Activated CD4-positive, alpha-beta T cell treated with anti-CD3 and anti-CD28 coated beads, Interleukin-10, Interleukin-2, amounts not matched to agents 100 ng/mL and 50 ng/mL, durations not matched to agents 16 hours and 8 hours (primary cell): ENCODE measurements at places on chromosomes 7 and 10.

GRCh38 chr10:132847416-132847777, 61.5 kb upstream of the NKX6-2 start:
- DNase-seq, result no peak

- DNase-seq, result no peak
These were observed 486.0 kb upstream of the LRRN3 start for GRCh38 chr7:110604885-110605284.

- DNase-seq, result no peak
These were observed 160.3 kb upstream of the NEBL start for GRCh38 chr10:21057436-21057835.

GRCh38 chr7:45986355-45987298, 65.6 kb upstream of the IGFBP3 start:
- no peak for DNase-seq

DNA sequence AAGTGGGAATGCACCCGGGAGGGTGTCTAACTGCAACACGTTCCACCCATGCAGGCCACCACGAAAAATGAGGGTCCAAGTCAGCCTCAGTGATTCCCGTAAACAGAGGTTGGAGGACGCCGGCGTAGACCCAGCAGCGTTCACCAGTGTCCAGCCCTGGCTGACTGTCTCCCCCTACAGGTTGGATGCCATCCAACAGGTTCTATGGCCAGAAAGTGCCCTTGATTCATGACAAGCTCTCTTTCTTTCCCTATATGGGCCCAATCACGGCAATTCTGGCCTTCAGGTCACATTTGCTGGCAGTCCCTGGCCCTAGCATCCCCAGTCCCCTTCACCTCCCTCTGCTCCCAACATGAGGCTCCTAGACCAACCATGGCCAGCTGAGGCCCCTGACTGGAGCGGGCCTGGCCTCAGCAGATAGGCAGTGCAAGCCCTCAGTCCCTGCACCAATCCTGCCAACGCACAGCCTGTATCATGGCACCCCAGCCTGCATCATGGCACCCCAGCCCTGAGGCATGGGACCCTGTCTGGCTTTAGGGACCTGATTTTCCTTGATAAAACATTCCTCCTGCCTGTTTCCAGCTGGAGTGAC, 227.4 kb downstream of the GRID1 start:
- peak; percentile 45 for DNase-seq

DNA sequence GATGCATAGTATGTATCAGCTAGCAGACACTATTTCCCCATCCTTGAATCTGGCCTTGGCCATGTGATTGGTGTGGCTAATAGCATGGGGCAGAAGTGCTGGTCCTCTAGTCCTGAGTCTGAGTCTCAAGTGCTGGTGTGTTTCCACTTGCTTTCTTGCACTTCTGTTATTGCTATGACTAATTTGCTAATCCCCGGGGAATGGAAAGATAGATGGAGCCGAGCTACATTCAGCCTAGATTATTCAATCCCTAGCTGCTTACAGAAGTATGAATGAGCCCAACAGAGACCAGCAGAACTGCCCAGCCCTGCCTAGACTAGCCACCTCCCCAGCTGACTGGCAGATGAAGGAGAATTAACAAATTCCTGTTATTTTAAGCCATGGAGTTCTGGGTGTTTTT, 53.2 kb upstream of the SYPL1 start:
- no peak for DNase-seq

- no peak for DNase-seq
These were observed 32.8 kb downstream of the MKRN1 start for GRCh38 chr7:140446467-140446866.
